ENCODE measurements at places on chromosomes 7 and 10.

DNA sequence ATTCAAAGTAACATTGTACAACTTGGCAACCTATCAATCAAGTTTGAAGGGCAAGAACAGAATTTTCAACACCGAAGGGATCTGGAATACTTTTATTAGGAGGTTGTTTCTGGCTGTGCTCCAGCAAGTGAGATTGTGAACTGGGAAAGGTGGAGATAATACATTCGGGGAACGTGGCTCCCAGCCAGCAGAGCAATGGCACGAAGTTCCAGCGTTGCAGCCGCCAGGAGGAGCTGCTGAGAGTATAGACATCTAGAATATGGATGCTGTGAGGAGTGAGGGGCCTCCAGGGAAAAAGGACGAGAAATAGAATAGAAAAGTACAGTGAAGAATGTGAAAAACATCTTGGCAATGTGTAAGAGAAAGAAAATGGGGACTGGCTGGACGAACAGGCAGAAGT lies 69.5 kb downstream of the TCERG1L start:
- no peak for DNase-seq

GRCh38 chr10:117860823-117861222 lies 185.9 kb downstream of the RAB11FIP2 start:
- no peak for DNase-seq

GRCh38 chr10:87864496-87865059 lies 1.2 kb downstream of the PTEN start:
- no peak for DNase-seq

- no peak for DNase-seq
Observed at GRCh38 chr10:69845574-69846292, 44.0 kb downstream of the COL13A1 start.

DNA sequence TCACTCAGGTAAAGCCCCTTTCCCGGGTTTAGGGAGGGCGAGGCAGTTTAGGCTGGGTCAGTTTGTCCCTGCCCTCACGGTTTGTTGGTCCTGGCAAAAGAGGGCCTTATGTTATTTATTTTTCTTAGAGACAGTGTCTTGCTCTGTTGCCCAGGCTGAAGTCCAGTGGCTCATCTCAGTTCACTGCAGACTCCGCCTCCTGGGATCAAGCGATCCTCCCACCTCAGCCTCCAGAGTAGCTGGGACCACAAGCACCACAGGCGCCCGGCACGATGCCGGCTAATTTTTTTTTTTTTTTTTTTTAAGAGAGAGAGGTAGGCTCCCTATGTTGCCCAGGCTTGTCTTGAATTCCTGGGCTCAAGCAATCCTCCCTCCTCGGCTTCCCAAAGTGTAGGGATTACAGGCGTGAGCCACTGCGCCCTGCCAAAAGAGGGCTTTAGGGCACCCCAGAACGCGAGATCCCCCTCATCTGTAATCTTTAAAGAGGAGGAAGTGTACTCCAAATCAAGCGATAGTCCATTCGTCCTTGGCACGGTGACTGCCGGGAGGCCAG lies 626 bp upstream of the BMS1 start:
- no peak for DNase-seq

GRCh38 chr7:41732436-41732785 lies 29.5 kb upstream of the INHBA start:
- DNase-seq, result no peak

DNA sequence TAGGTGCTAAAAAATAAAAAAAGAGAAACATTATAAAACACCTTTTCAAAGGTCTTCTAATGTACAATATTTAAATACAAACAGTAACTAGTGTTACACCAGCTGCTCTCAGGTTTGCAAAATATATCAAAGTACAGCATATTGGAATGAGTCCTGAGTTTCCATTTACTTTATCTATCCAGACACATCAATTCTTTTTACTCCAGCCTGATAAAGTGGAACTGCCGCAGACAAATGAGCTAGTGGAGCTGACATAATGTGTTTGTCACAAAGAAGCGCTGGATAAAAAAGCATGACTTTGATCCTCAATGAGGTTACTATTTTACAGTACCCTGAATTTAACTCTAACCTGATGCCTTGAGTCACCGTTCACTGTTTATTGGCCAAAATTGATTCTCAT lies 1243.1 kb downstream of the GATA3 start:
- no peak for DNase-seq

GRCh38 chr7:49644396-49645166 lies 128.9 kb upstream of the VWC2 start:
- DNase-seq, result no peak

GRCh38 chr7:112283382-112283910 lies 77.0 kb downstream of the ZNF277 start:
- no peak for DNase-seq

DNA sequence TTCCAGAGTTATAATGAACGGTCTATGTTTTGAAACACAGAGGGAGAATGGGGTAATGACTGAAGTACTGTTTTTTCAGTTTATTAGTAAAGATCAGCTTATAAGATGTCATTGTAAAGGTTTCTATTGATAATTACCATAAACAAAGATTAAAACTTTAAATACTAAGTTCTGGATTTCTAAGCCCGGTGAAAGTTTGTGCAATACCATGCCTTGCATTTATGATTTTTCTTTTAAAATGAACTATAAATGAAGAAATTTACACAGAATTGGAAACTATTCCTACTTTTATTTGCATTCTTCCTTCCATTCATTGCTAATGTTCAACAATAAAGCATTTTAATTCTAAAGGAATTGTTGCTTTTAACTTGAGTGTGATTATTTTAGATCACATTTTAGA lies 4.9 kb downstream of the MEOX2 start:
- DNase-seq, result no peak

GRCh38 chr7:31109751-31110150 lies 57.6 kb downstream of the ADCYAP1R1 start:
- no peak for DNase-seq

DNA sequence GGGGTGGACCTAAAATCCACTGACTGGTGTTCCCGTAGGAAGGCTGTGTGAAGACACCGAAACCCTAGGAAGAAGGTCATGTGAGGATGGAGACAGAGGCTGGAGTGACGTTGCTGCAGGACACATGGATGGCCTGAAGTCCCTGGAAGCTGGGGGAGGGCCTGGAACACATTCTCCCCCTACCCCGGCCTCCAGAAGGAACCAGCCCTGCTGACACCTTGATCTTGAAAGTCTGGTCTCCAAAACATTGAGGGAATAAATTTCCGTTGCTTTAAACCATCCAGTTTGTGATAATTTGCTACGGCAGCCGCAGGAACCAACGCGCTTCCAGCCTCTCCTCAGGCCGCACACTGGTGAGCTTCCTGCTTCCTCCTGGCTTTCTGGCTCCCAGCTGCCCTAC lies 288.2 kb downstream of the GLRX3 start:
- DNase-seq, result no peak

DNA sequence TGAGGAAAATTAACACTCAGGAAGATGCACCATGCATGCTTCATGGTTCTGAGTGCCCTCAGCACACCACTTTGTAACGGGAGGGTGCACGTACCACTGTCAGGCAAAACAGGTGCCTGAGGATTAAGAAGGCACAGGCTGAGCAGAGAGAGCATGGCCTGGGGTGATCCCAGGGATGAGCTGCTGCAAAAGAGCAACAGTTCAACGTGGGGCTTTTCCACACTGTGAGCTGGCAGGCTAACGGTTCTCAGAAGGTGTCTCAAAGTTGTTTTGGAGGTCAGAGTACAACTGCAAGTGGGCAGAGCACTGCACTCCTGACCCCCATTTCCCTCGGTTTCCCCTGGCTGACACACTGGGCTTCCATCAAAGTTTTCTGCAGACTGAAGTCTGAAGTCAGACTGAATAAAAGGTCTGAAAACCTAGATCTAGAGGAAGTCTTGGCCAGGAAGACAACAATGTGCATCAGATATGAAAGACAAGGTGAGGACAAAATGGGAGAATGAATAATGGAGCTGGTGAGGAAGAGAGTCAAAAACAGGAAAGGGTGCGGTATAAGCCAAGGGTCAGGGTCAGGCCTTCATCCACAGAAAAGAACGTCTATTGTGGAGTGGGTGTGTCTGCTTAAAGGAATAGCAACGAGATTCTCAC lies 20.5 kb downstream of the ZNF438 start:
- no peak for DNase-seq

DNA sequence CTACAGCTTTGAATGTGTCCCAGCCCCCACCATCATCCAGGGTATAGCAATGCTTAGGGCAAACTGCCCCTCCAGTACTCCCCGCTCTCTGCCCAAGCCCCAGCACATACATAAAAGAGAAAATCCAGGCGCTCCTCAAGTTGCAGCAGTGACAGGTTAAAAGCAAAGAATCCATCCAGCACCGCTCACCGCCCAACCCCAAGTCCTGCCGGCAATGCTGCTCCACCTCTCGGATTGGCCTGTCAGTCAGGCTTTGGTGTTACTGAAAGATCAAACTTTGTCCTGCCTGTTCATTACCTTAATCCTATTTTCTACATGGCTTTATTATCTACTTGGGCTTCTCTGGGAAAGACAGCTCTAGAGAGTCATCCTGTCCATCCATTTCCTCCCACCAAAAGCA lies 31.9 kb downstream of the DPCD start:
- DNase-seq, result no peak

GRCh38 chr10:103445767-103446567 lies 6.2 kb downstream of the CALHM2 start:
- no peak for DNase-seq

DNA sequence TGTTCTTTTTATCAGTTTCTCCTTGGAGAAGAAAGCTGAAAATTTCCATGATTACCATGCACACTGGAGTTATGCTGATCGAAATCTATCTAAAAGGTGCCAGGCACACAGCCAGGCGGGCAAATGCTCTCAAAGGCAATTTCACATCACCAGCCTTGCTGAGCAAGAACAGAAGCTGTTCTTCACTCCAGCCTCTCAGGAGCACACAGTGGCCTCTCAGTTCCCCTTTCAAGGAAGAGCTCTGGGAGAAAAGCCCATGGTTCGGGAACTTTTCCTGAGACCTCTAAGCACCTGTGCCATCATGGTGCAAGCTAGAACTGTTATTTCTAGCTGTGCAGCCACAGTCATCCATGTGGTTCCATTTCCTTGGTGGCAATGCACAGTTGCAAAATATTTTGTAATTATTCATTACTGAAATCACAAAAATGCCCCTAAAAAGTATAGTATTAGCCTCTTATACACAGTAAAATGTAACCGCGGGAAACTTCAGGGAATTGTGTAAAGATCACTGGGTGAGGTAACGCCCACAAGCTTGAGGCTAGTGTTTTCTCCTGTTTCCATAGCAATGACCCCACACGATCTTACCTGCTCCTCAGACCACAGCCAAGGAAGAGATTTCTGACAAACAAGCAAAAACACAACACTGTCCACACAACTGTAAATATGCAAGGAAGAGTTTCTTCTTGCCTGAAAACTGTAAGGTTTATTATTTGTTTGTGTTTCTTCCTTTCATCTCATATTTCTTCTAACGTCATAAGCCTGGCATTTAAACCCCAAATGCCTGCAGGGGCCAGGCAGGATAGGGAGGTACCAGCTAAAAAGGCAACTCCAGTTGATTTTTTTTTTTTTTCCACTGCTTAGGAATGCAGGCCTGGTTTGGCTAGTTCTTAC lies 121.2 kb downstream of the FAM107B start:
- no peak for DNase-seq

- no peak for DNase-seq
Observed at GRCh38 chr10:103232772-103233488, 12.8 kb upstream of the RPEL1 start.

- no peak for DNase-seq
Observed at GRCh38 chr7:128202287-128202957, 38.7 kb upstream of the LEP start.

- no peak for DNase-seq
Observed at GRCh38 chr10:105187243-105187642, 546.2 kb downstream of the SORCS3 start.

GRCh38 chr10:47165711-47166404 lies 134.1 kb upstream of the GDF10 start:
- no peak for DNase-seq

DNA sequence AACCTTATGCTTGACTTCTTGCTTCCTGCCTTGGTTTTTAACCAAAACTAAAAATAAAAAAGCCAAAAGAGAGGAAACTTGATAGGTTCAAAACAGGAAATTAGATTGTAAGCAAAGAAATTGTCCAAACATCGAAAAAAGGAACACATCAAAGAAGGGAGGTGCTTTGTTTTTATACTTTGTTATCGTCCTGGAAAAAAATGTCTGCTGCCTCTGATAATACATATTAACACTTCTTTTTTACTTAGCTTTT lies 286.6 kb upstream of the C7orf33 start:
- DNase-seq, result no peak

DNA sequence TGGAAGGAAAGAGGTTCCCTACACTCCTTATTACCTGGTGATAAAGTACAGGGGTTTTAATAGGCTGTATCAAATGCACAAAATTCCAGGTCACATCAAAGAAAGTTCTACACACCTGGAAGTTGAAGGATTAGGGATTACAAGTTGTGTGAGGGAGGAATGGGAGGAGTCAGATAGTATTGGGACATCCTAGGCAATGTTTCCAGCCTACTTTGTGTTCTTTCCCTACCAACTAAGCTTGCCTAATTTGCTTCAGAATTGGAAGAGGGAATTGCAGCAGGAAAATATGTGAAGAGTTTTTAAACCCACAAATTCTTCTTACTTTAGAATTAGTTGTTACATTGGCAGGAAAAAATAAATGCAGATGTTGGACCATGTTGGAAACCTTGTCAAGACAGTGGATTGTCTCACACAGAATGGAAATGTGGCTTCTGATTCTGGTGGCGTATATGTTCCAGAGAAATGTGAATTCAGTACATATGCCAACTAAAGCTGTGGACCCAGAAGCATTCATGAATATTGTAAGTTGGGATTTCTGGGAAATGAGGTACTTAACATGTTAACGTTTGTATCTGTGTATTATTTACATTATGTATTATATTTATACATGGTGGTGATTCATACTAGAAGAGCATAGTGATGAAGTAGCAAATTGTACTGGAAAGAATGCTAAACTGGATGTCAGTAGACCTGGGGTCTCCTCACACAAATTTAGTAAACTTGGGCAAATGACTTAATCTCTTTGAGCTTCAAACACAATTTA lies at the start of gene LIPM:
TSS of gene LIPM (plus strand) at position 208 of the 763 bp plus-strand sequence. CDS start at position 375, 167 bp downstream.
- DNase-seq, result no peak

- no peak for DNase-seq
Observed at GRCh38 chr10:63058236-63058635, 74.9 kb upstream of the NRBF2 start.

DNA sequence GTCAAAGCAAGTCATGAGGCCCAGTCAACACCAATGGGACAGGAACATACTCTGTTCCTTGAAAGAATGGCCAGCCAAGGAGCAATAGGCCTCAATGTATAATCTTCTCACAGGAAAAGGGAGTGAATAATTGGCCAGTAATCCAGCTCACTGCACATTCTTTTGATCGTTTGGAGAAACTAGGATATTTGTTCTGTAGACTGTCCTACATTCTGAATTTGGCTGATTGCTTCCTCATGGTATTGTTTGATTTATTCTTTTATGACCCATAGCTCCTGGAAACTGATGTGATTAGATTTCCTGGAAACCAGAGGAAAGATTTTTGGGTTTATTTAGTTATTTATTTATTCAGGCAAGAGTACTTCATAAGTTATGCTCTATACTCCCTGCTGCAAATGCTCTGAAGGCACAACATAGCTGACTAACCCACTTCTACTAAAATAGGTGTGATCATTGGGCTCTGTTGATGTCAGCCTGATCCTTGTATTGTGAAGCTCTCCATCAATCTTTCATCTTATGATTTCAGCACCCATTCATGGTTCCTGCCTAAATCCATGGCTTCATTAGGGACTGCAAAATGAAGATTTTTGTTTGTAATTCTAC lies 745.2 kb downstream of the SUGCT start:
- no peak for DNase-seq

- DNase-seq, result peak; percentile 3
Observed at GRCh38 chr7:93147363-93147762, 822 bp downstream of the SAMD9L start.

- DNase-seq, result no peak
Observed at GRCh38 chr7:132569884-132570614, 6.2 kb downstream of the PLXNA4 start.

All from stimulated activated CD4-positive, alpha-beta T cell treated with anti-CD3 and anti-CD28 coated beads, TNF-alpha, amount 100 ng/mL, for 4 hours (primary cell).